ENCODE measurements at places on chromosomes 2 and 18. TPM values are rescaled to one million over a fixed set of nuclear protein-coding genes. Genes with fewer than 3 reads are reported as not detected.

Gene NR4A2
- 15.9 TPM for total RNA-seq

Gene GALNT13
- total RNA-seq: 0.29 TPM

DNA sequence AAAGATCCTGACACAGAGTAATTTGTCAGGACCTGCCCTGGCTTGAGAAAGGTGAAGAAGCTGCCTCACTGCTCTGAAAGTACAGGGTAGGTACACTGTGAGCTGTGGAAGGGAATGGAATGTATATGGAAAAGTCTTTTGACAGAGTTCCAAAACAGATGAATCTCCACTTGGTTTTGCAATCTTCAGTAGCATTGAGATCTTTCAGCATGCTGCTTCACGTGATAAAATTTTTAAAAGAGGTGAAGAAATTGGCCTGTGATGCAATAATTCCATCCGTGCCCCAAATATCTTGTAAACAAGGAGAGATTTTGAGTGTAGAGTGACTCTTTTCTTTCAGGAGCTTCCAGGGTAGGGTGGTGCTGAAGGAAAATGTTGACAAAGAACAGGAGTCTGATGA is 123.1 kb downstream of the OSR1 start:
- H3K36me3 ChIP-seq: no peaks in the 10 kb centered on the region
- H3K27me3 ChIP-seq: no peaks in the 10 kb centered on the region
- H3K4me1 ChIP-seq: no peaks in the 10 kb centered on the region
- H3K27ac ChIP-seq: peak overlapping the region; percentile 52
- no peak overlapping the region for H3K4me3 ChIP-seq
- peak; percentile 38 for DNase-seq

Gene MYO3B
- not detected for total RNA-seq

- no peaks in the 10 kb centered on the region for H3K27me3 ChIP-seq
- no peaks in the 10 kb centered on the region for H3K4me1 ChIP-seq
- no peak for DNase-seq
- no peak overlapping the region for H3K4me3 ChIP-seq
- H3K27ac ChIP-seq: no peak overlapping the region
Measured at GRCh38 chr2:26608557-26608956, 32.6 kb downstream of the CIB4 start.

GRCh38 chr2:97945791-97946190 is 50.0 kb downstream of the TMEM131 start:
- H3K4me3 ChIP-seq: no peak overlapping the region
- no peaks in the 10 kb centered on the region for H3K27me3 ChIP-seq
- H3K27ac ChIP-seq: no peak overlapping the region
- no peak for DNase-seq
